ENCODE measurements at places on chromosomes 16 and 17.
A peak's percentile ranks its signal among the peaks of the same experiment; 100 is the strongest.

DNA sequence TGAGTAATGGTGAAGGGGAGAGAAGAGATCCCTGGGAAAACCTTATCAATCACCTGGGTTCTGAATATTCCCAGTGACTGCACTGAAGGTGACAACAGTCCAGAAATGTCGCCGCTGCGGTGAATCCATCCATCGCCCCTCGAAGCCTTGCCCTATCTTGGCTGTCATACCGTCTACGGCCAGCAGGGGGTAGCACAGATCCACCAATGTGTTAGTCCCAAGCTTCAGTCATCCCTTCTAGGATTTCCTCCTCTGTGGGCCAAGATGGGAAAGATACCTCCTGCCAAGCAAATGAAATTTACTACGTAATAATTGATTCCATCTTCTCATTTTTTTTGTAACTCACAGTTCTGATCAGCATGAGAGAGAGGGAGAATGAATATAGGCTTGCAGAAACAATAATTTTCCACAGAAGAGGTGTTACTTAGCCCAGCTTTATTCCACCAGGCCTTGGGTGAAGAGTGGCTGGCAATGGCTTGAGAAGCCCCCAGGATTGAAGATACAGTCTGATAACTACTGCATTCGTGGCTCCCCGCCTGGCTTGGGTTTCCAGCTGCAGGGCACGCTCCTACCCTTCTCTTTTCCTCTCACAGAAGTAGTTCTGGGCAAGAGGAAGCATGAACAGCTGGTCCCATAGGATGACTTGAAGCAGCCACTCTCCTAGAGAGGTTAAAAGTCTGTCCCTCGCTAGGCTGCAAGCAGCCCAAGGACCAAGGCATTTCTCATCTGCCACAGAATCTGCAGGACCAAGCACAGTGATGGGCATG, 2.6 kb upstream of the FMNL1 start:
- DNase-seq, result peak; percentile 82

- no peak for DNase-seq
Measured at GRCh38 chr16:78376452-78376851, 277.0 kb downstream of the WWOX start.

GRCh38 chr17:29369831-29370735, 20.1 kb upstream of the TAOK1 start:
- DNase-seq, result peak; percentile 56

DNA sequence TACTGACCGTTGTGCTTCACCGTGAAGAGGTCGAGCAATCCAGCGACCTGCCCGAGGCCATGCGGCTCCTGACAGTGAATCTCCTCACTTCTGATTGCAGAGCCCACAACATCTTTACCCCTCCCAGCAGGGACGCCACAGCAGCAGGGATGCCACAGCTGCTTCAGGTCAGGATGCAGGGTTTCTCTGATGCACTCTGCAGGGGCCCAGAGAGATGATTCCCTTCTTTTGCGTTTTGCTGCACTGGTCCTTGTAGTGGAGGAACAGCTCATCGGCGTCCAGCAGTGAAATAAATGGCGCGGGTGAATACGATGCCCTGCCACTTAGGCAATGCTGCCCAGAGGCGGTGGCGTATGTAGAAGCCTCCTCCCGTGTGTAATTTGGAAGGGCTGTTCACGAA, 5.6 kb downstream of the KIAA0513 start:
- DNase-seq, result no peak

DNA sequence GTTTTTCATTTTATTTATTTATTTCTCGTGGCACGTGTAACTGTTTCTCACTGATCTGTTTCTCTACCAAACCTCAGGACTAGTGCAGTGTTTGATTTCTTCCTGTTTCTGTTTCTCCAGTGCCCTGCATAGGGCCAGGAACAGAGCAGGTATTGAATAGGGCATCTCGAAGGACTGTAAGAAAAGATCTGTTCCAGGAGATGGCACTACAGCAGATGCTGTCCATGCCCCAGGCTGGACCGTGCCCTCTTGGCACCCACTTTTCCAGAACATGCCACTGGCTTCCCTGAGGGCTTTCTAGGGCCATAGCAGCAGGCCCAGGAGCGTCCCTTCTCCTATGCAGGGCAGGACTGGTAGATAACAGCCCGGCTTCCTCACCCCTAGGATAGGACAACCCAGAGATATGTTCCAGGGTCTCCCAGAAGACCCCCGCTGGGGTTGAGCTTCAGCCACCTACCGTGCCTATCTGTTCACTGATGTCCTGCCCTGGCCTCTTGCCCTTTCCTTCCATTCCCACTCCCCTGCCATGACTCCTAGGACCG, 4.4 kb downstream of the SNX20 start:
- DNase-seq, result no peak

- no peak for DNase-seq
Measured at GRCh38 chr16:23496821-23497542, 13.3 kb downstream of the GGA2 start.

DNA sequence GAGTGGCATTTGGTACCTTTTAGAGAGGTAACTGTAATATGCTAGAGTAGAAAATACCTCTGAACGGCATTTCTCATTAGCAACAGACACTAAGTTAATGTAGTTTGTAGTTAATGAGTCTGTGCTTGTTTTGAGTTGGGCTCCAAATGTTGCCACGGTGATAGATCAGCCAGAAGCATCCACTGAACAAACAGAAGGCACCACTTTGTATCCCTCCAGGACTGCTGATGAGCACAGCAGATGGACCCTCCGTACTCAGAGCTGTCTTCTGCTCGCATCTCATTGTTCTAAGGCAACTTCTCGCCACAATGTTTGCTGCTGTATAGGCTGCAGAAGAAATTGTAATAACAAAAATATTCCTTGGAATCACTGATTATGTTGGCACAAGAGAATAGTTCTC, 56.1 kb downstream of the TNRC6C start:
- no peak for DNase-seq

- DNase-seq, result no peak
Measured at GRCh38 chr17:15404106-15405057, 63.0 kb upstream of the TEKT3 start.

DNA sequence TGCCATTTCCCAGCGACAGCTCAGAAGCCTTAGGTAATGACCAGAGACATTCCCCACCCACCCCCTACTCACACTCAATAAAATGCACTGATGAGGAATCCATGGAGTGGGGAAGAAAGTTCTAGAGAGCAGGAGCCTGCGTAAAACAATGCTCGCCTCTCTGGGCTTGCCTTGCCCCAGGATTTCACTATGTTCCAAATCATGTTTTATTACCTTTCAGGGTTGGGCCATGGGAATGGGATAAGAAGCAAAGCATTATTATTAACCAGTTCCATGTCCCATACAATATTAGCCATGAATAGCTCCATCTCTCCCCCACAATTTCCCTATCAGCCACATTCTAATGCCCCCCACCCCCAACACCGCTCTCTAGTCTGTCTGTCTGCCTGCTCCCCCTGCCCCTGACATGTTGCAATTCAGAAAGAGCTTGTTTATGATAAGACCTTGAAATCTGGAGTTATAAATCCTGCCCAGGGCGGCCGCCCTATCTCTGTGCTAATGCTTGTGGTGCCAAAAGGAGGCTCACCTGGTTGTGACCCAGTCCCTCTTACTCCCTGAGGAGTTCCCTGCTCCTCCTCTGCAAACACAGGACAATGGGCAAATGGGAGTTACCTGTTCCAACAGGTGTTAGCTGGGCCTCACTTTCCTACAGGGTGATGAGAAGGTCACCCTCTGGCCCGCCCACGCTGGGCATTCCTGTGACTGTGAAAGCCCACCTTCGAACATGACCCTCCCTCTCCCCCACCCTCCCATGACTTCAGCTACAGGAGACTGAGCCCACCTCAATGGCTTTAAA, 28.0 kb upstream of the DDX52 start:
- DNase-seq, result no peak

- no peak for DNase-seq
Measured at GRCh38 chr17:2191227-2191626, 112.4 kb downstream of the SMG6 start.

GRCh38 chr16:79869304-79870015, 268.9 kb upstream of the MAF start:
- no peak for DNase-seq

GRCh38 chr17:7404737-7405349, 946 bp upstream of the TMEM256 start:
- no peak for DNase-seq

DNA sequence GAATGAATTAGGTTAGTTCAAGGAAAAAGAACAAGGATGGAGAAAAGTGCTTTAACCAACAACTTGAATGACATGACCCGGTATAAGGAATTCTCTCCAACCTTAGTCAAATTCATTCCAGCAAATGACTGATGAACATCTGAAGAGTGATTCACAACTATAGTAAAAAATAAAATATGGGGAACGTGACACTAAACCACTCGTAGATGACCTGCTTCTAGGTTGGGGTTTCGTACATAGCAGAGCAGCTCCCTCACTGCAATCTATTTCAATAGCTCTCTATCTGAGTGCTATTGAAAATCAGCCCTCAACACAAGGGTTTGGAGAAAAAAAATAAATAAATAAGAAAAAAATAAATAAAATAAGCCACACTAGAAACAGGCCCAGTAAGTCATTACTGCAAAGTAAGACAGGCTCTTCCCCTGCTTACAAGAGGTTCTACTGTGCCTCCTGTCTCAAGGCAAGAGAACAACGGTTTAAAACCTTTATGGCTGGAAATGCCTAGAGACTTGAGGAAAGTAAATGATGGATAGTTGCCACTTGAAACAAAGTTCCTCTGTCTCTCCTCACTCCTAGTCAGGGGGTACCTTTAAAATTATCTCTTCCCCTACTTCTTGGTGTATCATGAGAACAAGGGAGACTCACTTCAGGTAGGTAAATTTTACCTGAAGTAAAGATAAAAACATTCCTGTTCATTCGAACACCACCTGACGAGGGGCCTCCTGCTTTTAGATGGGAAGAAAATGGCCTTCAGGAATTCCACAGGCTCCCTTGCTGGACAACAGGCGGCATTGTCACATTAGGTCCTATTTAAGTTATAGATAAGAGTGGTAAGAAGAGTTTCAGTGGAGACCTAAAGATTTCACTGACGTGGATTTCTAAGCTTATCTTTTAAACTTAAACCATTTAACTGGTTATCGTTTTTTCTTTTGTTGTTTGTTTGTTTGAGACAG, 20.5 kb downstream of the COG7 start:
- no peak for DNase-seq

- DNase-seq, result no peak
Measured at GRCh38 chr16:57479205-57479975, 6.9 kb downstream of the DOK4 start.

DNA sequence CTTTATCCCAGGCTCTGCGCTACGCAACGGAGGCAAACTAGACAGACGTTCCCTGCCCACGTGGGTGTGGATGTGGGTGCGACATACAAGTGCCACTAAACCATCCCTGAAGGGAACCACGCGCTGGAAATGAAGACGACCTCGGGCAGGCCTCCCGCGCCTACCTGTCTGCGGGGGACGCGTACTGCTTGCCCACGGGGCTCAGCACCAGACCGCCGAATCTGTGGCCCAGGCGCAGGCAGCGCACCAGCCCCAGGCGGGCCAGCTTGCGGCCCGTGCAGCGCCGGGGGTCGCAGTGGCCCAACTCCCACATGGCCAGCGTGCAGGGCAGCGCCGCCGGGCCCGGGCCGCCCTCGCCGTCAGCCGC, 480 bp downstream of the TSR3 start:
- no peak for DNase-seq

DNA sequence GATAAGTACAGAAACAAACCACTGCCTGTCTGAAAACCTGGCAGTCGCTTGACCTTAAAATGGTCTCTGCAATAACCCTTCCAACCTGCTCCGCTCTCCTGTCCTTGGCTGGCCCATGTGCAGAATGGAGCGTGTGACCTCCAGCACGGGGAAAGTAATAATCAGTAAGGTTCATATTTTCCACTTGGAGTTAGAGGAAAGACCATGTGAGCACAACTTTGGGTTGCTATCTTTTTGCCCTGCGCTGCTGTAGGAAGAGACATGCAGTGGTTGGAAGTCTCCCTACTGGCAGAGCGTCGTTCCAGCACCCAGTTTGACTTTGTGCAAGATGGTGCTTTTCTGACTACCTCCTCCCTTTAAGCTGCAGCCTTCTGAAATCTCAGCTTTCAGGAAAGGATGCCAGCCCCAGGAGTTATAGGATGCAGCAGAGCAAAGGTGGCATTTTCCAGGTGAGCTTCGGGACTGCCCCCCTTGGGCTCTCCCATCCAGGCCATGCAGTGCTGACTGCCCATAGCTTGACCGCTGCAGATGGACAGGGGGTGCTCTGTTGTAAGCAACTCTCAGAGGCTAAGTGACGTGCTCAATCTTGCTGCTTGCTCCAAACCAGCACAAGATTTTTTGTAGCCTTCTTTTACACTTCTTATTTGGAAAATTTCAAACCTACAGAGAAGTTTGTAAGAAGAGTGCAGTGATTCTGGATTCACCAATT, 110.7 kb upstream of the NOL11 start:
- no peak for DNase-seq

GRCh38 chr17:39848600-39848999, 15.5 kb downstream of the IKZF3 start:
- DNase-seq, result no peak

DNA sequence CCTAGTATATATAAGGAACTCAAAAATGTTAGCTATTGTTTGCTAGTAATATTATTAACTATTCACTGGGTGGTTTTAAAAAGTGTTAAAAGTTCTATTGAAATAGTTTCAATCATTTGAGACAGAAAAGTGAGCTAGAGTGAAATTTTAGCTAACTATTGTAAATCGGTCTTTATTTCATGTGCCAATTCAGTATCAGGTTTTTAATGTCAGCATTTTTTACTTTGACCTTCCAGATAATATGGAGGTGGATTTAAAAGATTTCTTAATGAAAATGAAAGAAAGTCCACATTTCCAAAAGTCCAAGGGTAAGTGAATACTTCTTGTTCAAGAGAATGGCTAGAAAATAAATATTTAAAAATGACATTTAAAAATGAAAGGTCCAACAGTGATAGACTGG, 90.9 kb downstream of the EFCAB13 start:
- DNase-seq, result no peak

- DNase-seq, result no peak
Measured at GRCh38 chr17:15237106-15237425, 28.1 kb downstream of the PMP22 start.

DNA sequence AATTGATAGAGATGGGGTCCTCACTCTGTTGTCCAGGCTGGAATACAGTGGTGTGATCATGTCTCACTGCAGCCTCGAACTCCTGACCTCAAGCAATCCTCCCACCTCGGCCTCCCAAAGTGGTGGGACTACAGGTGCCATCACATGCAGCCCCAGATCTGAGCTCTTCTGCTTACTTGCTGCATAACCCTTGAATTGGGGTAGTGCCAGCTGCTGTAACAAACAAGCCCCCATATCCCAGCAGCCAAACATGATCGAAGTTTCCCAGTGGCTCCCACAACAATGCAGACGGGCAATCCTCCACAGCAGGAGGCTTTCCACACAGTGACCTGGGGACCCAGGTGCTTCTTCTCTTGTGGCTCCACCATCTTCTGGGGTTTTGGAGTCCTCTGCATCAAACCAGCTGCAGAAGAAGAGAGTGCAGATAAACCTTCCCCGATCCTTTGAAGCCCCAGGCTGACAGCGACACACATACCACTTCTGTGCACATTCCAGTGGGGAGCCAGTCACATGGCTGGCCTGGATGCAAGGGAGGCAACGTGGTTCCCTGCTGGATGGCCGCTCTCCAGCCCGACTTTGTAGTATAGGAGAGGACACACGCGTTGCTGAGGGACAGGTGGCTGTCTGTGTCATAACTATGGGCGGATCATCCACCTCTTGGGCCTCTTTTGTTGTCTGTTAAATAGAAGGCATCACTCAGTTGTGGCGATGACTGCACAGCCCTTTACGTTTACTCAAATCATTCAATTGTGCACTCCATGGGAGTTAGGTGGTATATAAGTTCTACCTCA, 16.7 kb downstream of the SBK1 start:
- DNase-seq, result no peak

- DNase-seq, result no peak
Measured at GRCh38 chr16:28010671-28011070, 52.8 kb downstream of the GSG1L start.
